AML-193 (cell line): ENCODE measurements at places on chromosomes 7 and 10.
A peak's percentile ranks its signal among the peaks of the same experiment; 100 is the strongest.

DNA sequence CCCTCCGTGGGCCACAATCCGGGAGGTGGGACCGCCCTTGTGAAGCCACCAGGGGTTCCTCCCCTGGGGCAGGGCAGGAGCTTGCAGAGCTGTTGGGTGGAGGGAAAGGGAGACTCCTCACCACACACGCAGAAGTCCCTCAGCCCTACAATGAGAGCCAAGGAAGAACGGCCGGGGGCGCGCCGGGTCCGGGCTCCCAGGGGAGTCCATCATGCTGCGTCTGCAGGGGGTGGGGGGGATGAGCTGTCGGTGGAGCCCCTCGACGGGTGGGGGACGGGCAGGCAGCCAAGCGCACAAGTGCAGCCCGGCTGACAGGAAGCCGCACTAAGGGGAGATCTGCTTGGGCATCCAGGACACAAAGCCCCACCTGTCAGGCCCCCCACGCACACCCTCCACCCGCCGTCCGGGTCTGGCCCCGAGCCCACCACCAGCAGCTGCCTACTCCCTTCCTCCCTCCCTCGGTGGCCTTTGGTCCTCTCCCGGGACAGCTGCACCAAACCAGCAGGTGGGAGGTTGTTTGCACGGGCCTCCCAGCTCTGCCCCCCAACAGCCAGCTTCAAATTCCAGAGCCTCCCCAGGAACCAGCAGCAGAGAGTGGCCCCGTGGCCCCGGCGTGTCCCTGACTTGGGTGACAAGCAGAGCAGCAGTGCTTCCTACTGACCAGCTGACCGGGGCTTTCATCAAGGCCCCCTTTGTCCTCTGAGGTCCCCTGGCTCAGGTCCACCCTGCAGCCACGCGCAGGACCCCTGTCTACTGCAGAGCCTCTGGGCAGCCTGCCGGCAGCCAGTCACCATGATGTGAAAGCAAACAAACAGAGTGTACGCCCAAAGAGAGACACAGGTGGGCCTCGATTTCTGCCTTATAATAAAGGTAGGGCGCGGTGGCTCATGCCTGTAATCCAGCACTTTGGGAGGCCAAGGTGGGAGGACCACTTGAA is 50.3 kb downstream of the HIP1 start:
- no peak for DNase-seq

DNA sequence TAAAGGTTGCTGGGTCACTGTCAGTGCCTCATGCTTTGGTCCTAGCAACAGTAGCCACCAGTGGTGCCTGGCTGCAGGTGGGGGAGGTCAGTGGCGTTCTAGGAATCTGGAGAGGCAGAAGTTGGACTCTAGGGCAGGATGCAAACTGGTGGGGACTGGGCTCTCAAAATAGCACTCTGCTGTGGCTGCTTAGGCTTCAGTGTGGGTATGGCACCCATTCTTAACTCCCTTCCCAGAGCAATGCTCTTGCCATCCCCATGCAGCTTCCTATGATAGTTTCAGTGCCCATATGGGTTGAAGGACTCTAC is 330.8 kb downstream of the PCDH15 start:
- DNase-seq = no peak

DNA sequence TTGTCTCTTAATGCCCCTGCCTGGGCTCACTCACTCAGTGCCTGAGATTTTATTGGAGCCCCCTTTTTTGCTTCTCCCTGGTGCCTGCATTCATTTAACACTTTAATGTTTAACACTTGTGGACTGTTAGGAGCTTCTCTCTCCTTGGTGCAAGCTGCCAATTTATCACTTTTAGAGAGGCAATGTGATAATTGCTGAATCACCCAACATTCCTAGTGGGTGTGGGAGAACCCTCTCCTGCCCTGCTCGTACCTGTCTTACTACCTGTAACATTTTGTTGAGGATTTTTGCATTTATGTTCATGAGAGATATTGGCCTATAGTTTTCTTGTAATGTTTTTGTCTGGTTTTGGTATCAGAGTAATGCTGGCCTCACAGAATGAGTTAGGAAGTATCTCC is 13.2 kb downstream of the STAM start:
- no peak for DNase-seq

GRCh38 chr7:143222782-143223181 is 945 bp downstream of the TAS2R40 start:
- peak; percentile 72 for DNase-seq

DNA sequence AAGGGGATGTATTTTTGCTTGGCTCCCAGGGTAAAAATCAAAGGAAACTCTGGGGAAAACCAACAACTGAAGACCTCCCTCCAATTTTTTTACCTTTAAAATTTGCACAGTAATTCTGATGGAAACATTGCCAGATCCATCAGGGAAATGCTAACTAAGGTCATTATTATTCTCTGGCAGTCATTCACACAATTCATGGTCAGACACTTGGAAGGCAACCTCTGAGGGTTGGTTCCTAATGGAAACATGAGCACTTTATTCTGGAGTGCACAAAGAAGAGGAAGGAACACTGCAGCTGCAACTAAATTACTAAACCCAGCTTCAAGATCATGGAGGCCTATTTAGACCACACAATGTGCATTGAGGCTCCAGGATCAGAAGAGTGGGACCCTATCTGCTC is 34.2 kb downstream of the SRI start:
- DNase-seq = no peak

DNA sequence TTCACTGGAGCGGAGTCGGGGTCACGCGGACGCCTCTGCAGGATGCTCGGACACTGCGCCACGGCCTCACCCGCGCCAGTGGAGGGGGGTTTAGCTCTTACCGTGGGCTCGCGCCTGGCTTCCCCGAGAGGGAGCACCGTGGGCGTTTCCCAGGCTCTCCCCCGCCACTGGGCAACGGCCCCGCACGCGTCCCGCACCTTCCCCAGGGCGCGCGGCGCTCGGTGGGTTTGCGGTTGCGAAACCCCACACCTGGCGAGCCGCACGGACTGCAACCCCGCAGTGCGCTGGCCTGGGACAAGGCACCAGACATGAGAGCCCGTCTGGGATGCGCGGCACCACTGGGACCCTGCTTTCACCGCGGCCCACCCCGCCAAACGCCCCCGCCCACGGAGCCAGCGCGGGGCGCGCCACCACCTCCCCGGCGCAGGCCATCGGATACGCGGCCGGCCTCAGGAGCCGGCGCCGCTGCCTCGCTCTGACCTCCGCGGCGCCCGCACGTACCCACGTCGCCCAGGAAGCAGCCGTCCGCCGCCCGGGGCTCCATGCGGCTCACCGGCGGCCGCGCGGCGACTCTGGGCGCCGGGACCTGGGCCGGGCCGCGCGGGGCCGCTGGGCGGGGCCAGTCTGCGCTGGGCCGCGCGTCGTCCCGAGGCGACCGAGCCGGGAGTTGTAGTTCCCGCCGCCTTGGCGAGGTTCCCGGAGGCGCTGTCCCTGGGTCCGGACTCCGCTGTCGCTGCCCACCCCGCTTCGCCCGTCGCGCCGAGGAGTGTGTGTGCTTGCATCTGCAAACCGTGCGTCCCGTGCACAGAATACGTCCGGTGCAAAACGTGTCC is at the start of gene ASB13:
TSS of gene ASB13 (minus strand) at position 588 of the 833 bp plus-strand sequence. CDS start at position 544, 44 bp downstream.
- peak; percentile 40 for DNase-seq

- DNase-seq = peak; percentile 57
Measured at GRCh38 chr10:96743988-96744585, 23.8 kb upstream of the PIK3AP1 start.

DNA sequence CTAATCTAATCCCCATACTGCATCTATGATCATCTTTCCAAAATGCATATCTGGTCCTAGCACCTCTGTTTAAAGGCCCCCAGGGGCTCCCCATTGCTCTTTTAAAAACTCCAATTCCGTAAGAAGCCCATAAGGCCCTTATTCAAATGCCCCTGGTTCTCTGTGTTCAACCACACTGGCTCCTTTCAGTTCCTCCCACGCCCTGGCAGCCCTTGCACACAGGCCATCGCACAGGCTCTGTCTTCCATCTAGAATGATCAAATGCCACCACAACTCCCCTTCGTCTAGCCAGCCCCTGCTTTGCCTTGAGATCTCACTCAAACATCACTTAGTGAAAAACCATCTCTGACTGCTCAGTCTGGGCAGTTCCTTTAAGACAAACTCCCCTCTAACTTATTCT is 112.9 kb upstream of the LYZL2 start:
- DNase-seq = no peak

DNA sequence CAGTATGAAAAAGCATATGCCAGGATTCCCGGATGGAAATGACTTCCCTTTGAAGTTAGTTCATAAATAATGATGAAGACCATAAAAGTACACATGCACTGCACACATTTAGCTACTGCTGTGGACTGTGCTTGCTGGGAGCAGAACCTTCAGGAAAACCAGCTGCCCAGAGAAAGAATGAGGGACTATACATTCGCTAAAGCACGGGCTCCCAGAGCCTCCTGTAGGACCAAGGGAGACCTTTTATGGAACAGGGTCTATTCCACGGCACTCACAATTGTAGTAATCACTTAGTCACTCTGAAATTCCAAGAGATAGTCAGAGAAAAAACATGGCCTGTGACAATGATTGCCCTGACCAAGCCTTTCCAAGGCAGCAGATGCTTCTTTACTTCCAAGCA is 24.1 kb downstream of the SORCS3 start:
- no peak for DNase-seq

DNA sequence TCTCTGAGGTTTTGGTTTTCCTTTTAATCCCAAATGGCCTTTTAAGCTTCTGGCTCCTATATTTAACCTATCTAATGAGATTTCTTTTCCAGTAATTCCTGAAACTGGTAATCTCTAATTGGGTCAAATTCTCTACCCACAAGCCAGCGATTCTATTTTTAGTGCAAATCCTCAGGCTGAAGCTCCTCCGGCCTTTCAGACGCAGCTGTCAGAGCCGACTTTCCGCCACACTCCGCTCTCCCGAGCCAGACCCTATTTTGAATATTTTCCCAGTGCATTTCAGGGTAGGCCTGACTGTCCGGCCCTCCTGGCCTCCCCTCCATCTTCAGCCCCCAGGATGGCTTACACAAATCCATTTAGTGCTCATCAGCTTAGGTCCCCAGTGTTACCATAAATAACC is 9.7 kb upstream of the ADCY1 start:
- DNase-seq = no peak

GRCh38 chr7:71264005-71264404 is 132.1 kb downstream of the GALNT17 start:
- no peak for DNase-seq

- DNase-seq = no peak
Measured at GRCh38 chr10:122955892-122956291, 1.9 kb upstream of the C10orf88 start.

GRCh38 chr10:35276889-35277288 is 59.4 kb upstream of the CCNY start:
- no peak for DNase-seq

DNA sequence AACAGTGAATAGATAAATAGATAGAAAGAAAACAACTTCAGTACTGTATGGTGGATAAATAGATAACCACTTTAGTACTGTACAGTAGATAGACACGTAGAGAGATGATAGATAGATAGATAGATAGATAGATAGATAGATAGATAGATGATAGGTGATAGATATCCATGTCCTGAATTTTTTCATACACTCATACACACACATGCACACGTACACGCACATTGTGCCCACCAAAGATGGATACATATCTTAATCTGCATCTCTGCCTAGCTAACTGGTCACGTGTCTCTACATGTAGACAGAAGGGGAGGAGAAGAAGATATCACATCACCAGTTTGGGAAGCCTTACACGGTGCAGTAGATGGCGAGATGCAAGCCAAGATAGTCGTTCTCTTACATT is 99.2 kb downstream of the ARID5B start:
- DNase-seq = no peak

DNA sequence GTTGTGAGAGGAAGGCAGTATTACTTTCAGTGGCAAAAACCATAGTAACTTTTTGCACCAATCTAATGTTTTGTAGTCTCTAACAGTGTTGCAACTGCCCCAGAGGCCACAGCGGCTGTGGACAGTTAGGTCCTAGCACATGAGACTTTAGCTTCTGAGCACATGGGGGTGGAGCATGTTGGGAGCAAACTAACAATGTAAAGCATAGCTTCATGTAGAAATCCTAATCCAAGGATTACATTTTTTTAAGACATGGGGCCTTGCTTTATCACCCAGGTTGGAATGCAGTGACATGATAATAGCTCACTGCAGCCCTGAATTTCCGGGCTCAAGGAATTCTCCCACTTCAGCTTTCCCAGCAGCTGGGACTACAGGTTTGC is 49.0 kb downstream of the LAMB1 start:
- no peak for DNase-seq

DNA sequence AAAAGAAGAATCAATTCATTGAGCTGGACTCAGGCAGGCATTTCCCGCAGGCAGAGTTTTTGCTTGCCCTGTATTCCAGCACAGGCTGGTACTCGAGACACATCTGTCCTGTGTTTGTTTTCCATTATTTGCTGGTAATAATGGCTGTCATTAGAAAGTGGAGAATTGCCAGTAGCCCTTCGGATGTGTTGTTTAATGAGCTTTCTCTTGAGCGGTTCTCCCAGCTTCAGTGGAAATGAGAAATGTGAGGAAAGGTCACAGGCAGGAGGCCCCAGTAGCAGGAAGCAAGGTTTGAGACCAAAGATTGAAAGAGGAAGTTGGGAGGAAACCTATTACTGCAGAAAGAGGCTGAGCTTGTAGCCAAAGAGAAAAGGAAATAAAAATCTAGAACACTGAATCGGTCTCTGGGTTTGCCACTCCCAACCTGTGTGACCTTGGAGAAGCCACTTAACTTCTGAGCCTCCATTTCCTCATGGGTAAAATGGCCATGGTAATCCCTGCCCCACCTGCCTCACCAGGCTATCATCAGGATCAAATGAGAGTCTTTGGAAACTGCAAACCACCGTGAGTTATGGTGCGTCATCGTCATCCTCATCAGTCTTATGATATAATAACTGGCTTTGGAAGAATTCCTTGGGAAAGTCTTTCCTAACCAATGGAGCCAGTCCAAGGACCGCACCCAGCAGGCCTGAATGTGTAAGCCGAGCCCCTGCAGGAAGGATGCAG is 67.7 kb downstream of the TACR2 start:
- DNase-seq = peak; percentile 74

- DNase-seq = no peak
Measured at GRCh38 chr10:16195178-16195769, 241.5 kb upstream of the PTER start.

DNA sequence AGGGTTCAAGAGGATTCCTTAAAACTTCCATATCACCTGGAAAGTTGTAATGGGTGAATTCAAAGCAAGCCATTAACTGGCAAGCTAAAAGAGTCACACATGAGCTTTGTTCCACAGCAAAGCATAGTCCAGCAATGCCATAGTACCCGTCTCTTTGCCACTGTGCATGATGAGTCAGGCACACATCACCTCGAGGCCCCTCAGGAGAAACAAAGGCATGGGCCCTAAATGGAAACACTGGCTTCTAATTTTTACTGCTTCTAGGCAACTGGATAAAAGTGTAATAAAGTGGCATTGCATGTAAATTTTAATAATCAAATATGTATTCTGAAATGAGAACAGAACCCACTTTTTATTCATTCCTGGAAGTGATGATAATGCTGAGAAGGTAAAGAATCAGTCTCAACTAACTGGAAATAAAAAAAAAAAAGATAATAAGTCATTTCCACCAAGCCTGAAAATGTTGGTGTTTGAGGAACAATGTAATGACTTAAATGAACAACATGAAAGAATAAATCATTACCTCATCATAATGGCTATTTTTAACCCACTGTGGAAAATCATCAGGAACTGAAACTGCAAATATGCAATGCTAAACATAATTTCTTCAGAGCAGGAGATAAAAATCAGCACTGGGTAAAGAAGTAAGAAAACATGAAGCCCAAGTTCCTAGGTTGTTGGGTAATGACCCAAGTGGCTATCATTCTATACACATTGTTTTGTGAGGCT is 104.9 kb downstream of the CDK6 start:
- DNase-seq = no peak

- DNase-seq = no peak
Measured at GRCh38 chr10:95579835-95580535, 18.8 kb upstream of the SORBS1 start.

- DNase-seq = no peak
Measured at GRCh38 chr10:116026725-116027124, 246.3 kb downstream of the GFRA1 start.
